ENCODE measurements at places on chromosomes 3 and 15.

DNA sequence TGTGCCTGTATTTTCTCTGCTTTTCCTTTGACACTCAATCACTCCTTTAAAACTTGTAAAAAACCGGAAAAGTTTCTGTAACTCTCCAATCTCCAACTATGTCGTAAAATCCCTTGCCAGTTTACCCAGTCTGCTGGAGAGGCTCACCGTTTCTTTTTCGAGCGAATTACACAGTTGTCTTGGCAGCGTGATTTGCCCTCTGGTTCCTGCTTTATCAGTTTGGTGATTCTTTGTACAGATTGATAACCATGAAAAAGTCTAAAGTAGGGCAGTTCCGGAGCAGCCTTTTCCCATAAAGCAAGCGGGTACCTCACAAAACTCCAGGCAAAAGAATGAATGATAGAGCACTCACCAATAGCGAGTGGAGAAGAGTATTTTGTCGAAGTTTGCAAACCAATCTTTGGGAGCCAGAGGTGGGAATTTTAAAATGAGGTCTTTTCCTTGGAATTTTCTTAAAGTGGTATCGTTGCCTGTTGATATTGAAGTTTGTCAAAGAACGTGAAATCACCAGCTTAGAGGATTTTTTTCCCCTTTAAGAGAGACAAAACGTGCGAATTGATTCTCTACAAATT, at the start of gene TTC23:
Gene TTC23 (minus strand): TSS at position 312 of the 572 bp plus-strand sequence. CDS start 20,869 bp downstream, outside the sequence.
- DNase-seq, result no peak

DNA sequence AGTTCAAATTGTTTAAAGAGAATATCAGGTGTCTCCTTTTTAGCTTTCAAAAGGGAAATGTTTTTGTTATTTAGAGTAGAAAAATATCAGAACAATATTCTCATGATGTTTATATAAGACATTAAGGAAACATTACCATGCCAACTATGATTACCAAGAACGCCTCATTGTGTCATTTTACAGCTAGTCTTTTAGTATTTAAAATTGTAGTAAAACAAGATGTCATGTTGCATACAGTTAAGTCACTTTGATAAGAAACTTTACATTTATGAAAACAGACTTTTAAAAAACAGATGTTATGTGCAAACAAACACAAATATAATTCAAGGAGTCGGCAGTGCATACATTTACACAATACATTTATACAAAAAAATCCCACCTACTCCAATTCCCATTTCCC, 4.4 kb downstream of the PLSCR4 start:
- no peak for DNase-seq

DNA sequence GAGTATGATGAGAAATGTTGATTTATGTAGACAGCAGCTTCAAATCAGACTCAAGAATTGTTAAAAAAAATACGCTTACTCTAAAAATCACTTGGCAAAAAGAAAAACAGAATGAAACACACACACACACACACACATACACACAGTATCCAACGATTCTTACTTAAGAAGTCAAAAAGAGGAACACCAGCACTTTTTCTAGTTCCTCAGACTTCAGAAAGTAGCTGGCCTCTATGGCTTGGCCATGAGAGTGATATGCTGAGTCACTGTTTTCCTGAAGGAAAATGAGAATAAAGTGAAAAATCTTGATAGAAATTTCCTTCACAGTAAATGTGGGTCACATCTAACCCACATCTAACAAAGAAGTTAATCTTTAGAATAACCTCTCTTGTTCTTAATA, 22.1 kb downstream of the CNTN3 start:
- DNase-seq, result no peak

GRCh38 chr3:47469616-47470015, 6.1 kb downstream of the SCAP start:
- DNase-seq, result no peak

DNA sequence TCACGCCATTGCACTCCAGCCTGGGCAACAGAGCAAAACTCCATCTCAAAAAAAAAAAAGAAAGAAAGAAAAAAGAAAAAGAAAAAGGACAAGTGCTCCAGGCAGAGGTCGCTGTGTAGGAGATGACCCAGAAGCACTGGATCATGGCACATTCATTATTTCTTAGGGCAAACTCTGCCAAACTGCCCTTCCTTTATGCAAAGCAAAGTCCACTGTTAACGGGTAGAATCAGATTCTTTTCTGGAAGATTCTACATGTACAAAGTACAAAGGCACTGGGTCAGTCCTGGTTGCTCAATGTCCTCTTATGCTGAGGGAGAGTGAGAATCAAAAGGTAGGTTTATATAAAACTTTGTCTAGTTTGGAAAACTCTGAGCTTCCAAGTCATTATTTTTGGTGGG, 144.9 kb downstream of the FEZF2 start:
- no peak for DNase-seq

GRCh38 chr3:149274220-149274619, 52.6 kb upstream of the CP start:
- no peak for DNase-seq

GRCh38 chr15:65577129-65577996, 33.6 kb downstream of the INTS14 start:
- no peak for DNase-seq

All from stimulated activated CD4-positive, alpha-beta T cell treated with anti-CD3 and anti-CD28 coated beads, Interleukin-2, amount 100 ng/mL, for 48 hours (primary cell).